Kidney epithelial cell (primary cell): ENCODE measurements at places on chromosomes 5 and 9. TPM values are rescaled to one million over a fixed set of nuclear protein-coding genes. Genes with fewer than 3 reads are reported as not detected.

DNA sequence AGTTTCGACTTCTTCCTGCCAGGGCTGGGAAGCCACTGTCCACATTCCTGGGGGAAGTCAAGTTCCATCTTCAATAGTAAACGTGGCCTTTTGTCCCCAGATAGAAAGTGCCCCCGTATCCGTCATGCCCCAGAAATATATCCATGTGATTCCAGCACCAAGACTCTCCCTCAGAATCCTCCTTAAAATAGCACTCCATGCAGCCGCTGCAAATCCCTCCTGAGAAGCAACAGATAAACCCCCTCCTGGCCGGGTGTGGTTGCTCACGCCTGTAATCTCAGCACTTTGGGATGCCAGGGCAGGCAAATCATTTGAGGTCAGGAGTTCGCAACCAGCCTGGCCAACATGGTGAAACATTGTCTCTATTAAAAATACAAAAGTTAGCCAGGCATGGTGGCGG, 126.1 kb downstream of the OLFM1 start:
- no peak for DNase-seq

- DNase-seq, result no peak
Measured at GRCh38 chr5:130112246-130112645, 208.0 kb downstream of the CHSY3 start.

GRCh38 chr9:100131875-100132430, 32.9 kb downstream of the INVS start:
- no peak for DNase-seq

GRCh38 chr9:86308687-86309086, 26.3 kb upstream of the ISCA1 start:
- DNase-seq, result no peak

- no peak for DNase-seq
Measured at GRCh38 chr5:99104538-99105132, 175.8 kb upstream of the CHD1 start.

DNA sequence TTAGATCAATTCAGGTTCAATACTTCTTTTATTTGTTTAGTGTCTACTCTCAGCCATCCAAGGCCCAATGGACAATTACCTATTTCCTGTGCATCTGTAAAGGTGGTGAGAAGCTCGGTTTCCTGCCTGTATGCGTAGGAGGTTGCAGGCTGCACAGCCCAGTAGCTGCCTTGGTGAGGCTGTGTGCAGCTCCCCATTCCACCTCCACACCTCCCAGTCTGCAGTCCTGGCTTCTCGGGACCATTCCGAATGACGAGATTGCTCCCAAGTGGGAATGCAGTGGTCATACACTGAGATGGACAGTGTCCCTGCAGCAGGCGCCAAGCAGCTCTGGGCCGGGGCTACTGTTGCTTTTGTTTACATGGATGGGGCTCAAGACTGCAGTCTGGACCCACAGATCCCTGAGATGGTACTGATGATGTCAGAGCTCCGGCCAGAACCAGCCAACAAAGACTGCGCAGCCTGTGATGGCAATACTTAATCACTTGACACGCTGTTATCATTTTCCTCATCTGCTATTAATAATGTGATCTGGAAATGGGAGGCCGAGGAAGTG, 206.1 kb upstream of the IRX1 start:
- no peak for DNase-seq

GRCh38 chr9:79123415-79123814, 448.4 kb upstream of the TLE4 start:
- no peak for DNase-seq

Gene OR1J2
- total RNA-seq, result not detected in 2 replicates

GRCh38 chr5:53071738-53072137, 37.8 kb downstream of the MOCS2 start:
- DNase-seq, result no peak

- no peak for DNase-seq
Measured at GRCh38 chr9:84969084-84969483, 299.6 kb downstream of the NTRK2 start.

Gene FBP2
- total RNA-seq, result not detected in 2 replicates

Gene CCDC192
- total RNA-seq, result not detected in 2 replicates

- DNase-seq, result no peak
Measured at GRCh38 chr9:34611251-34611810, 566 bp downstream of the RPP25L start.

GRCh38 chr5:130939059-130939458, 226.0 kb downstream of the HINT1 start:
- DNase-seq, result no peak

- DNase-seq, result no peak
Measured at GRCh38 chr5:82910905-82911304, 166.3 kb downstream of the TMEM167A start.

DNA sequence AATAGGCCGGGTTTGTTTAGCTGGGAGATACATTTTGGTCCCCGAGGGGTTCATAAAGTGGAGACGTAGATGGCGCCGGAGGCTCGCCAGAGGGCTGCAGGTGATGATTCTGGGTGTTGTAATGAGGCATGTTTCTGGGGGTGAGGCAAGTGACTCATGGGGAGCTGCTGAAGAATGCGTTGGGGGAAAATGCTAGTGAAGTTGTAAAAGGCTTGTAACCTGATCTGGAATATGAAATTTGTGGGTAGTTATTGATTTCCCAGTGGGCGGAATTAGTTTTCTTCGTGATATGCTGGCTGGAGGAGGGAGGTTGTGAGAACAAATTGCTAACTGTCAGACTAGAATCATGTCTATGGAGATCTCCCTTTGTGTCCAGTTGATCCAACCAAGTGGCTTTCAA, 158.3 kb downstream of the DOCK2 start:
- DNase-seq, result no peak

GRCh38 chr9:136151214-136151804, 32.6 kb upstream of the TMEM250 start:
- DNase-seq, result no peak

DNA sequence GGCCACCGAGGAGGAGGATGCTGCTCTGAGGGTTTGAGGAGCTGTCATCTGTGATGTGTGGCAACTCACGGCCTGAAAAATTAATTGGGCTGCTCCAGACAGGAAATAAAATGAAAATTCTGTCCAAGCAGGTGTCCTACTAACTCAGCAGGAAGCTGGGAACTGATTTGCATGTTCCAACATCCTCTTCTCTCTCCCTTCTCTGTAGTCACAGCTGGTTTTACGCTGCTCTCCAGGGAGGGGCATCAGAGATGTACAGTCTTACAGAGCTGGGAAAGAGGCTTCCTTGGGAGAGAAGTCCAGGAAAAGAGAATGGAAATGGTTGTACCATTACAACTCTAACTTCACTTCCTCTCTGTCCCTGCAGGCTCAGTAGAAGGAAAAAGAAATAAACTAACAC, 24.2 kb upstream of the SIL1 start:
- DNase-seq, result no peak

DNA sequence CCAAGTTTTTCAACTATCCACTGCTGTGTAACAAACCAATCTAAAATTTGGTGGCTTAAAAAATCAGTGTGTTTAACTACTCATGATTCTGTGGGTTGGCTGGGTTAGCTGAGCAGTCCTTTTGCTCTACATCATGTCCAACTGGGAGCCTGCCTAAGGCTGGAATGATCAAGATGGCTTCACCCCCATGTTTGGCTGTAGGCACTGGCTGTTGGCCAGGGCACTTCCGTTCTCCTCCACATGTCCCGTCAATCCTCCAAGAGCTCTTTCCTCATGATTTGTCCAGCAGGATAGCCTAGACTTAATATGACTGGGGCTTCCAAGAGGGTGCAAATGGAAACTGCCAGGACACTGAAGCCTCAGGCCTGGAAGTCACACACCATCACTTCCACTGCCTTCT, 17.0 kb upstream of the TSSK1B start:
- DNase-seq, result no peak

Gene DNLZ
- 24.3 and 27.5 TPM in 2 replicates for total RNA-seq

GRCh38 chr5:27701931-27702903, 663.8 kb upstream of the CDH9 start:
- DNase-seq, result peak; percentile 55

Gene KDM3B
- 44.3 and 45.1 TPM in 2 replicates for total RNA-seq

DNA sequence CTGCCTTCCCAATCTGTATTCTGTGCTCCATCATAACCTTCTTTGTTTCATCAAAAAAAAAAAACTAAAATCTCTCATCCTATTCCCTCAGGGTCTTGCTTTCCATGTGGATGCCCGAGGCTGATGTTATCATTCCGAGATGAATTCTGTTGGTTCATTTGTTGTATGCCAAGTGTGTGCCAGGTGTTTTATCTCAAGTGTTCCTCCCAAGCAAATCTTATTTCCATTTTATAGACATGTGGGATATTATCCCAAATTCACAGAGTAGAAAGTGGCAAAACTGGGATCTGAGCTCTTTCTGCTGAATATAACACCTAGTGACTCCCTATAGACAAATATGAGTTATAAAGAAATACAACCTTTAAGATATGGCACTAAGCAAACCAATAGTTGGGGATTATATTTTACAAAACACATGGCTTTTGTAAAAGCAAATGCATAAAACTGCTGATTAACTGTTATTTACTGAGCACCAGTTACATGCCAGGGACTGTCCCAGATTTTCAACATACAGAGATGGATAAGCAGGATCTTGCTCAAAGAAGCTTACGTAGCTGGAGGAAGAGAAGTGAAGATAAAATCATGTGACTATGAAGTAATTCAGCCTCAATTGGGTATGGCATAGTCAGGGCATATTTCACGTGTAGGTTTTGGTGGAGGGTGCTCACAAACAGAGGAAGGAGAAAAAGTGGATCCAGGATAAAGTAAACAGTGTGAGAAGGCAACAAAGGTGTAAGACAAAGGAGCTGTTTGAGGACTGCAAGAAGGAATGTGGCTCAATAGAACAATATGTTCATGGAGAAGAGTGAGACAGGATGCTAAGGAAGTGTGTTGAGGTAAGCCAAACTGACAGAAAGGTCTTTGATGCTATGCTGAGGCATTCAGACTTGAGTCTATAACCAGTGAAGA, 143.3 kb upstream of the ADAMTSL1 start:
- DNase-seq, result no peak
